Right ventricle myocardium superior (tissue), 1 donor: ENCODE measurements at places on chromosomes 6 and 20.

- no peak for DNase-seq
Measured at GRCh38 chr20:34562641-34563040, 4.1 kb downstream of the MAP1LC3A start.

GRCh38 chr6:168906391-168906790 lies 347.3 kb downstream of the THBS2 start:
- DNase-seq: no peak

DNA sequence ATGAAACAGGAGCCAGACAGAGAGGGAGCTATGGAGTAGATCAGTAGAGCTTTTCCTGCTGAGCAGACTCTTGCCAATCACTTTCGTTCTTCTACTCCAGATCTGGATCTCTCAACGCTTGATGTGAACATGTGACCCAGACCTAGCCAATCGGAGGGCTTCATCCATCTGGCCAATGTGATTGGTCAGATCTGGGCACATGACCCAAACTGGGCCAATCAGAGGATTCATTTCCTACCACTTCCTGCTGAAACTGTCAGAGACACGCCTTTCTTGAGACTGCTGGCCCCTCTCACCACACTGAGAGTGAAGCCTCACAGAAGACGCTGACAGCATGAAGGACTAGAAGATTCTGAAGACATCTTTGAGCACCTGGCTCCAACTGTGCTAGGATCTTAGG lies 44.2 kb upstream of the ZMYND8 start:
- no peak for DNase-seq

GRCh38 chr6:169424821-169425240 lies 171.2 kb upstream of the THBS2 start:
- no peak for DNase-seq

DNA sequence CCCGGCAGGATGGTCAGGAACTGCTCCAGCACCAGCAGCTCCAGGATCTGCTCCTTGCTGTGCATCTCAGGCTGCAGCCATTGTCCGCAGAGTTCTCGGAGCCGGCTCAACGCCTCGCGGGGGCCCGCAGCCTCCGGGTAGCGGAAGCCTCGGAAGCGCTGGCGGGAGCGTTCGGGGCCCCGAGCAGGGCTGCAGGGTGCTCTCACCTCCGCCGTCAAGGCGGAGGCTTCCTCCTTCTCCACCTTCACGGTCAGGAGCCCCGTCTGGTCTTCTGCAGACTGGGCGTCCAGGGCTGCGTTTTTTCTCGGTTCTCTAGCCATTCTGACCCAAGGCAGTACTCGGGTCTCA lies 434 bp downstream of the ZKSCAN4 start:
- no peak for DNase-seq

DNA sequence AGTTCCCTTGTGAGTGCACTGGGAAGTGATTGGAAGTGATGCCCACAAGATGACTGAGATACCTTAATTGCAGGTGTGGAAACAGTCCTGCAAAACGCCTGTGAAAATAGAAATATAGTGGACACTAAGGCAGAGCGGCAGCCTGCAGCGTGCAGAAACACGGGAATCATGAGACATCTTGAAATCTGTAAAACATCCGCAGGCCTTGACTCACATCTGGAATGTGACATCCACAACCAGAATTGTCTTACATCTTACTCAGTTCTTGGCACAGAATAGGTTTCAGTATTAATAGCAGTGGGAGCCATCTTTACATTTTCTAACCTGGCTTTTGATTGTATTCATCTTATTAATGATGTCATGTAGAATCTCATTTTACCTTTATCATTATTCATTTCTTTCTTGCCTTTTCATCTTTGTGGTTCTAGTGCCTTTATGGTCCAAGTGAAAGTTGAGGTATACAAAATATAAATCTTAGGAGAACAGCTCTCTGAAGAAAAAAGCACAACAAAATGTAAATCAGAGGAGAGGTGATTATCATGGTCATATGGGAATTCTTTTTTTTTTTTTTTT lies 44.6 kb downstream of the CDYL start:
- DNase-seq: no peak

GRCh38 chr6:130697271-130697994 lies 129.8 kb upstream of the SMLR1 start:
- no peak for DNase-seq

GRCh38 chr20:43198607-43199006 lies 8.9 kb upstream of the PTPRT start:
- no peak for DNase-seq

GRCh38 chr6:64230530-64230929 lies 594.9 kb downstream of the PHF3 start:
- no peak for DNase-seq

DNA sequence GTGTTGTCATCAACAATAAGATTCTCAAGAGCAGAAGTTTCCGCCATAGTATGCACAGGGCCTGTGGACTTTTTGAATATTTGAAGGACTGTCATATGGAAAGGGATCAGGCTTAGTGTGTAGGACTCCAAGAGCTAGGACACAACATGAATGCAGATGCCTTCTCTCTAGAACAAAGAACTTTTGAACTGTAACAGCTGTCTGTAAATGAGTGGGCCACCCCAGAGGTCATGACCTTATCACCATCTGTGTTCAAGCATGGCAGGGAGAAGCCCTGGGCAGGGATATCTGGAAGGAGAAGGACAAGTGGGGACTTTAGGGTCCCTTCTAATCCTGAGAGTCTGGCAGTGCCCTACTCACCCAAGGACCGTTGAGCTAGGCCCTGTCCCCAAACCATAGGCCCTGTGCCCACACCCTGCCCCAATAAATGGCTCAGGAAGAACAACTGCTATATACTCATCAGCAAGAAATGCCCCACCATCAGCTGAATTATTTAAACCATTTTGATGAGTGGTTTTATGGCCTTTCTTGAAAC lies 70.6 kb downstream of the MTHFD1L start:
- no peak for DNase-seq

- DNase-seq: no peak
Measured at GRCh38 chr6:729606-730320, 36.8 kb upstream of the EXOC2 start.

- DNase-seq: no peak
Measured at GRCh38 chr6:84455511-84456029, 228.1 kb upstream of the CEP162 start.
